ENCODE measurements at places on chromosomes 2 and 18.

GRCh38 chr18:12518832-12519531, 111.3 kb downstream of the PRELID3A start:
- DNase-seq = no peak

DNA sequence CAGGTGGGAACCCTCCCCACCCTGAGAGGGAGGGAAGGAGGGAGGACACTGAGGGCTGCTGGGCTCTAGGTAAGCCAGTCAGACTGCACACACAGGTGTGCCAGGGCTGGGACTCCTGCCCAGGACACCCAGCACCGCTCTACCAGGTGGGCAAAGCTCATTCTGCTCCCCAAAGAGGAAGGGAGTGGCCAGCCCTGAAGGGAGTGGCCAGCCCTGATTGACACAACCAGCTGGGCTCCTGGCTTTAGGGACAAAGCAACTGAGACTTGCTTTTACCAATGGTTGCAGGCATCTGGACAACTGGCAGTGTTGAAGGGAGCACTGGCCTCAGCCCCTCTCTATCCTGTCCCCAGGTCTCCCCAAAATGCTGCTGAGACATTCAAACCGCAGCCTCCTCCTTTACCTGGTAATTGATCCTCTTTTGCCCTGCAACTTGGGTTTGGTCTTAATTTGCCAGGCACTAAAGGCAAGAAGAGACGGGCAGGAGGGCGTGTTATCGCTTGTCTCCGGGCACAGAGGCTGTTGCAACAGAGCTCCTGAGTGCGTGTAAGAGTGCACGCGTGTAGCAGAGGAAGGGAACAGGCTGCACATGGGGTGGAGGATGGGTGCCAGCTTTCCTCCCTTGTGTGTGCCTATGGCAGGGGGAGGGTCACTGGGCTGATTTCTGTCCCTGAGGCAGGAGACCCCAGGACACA, 14.5 kb upstream of the FOSL2 start:
- DNase-seq = no peak

GRCh38 chr2:46458763-46459500, 20.4 kb upstream of the TMEM247 start:
- no peak for DNase-seq

GRCh38 chr2:5690286-5690685, 1.9 kb upstream of the SOX11 start:
- no peak for DNase-seq

- no peak for DNase-seq
Observed at GRCh38 chr2:237636578-237636977, 9.2 kb downstream of the LRRFIP1 start.

DNA sequence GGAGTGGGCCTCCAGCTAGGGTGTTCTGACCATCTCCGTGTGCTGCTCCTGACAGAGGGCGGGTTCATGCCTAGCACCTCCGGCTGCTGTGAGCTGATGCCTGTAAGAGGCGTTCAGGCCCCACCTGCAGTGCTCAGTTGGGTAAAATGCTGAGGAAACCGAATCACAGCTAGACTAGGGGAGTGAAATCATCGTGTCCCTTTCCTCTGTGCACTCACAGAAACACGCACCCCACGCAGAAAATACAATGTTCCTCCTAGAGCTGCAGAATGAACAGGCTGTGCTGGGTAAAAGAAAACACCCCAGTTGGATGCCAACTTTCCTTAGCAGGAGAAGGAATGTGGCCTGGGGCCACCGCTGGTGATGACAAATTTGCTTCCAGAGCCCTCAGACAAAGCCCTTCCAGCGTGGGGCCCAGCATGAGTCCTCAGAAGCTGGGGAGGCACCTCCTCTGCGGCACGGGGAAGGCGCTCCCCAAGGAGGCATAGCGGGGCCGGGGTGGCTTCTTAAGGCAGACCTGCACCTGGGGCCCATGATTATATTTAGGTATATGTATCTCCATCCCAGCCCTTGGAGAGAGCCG, 16.3 kb upstream of the ARHGEF4 start:
- DNase-seq = no peak

GRCh38 chr18:5673616-5674015, 129.8 kb upstream of the EPB41L3 start:
- no peak for DNase-seq

- DNase-seq = no peak
Observed at GRCh38 chr2:237348281-237348865, 65.6 kb downstream of the COL6A3 start.

DNA sequence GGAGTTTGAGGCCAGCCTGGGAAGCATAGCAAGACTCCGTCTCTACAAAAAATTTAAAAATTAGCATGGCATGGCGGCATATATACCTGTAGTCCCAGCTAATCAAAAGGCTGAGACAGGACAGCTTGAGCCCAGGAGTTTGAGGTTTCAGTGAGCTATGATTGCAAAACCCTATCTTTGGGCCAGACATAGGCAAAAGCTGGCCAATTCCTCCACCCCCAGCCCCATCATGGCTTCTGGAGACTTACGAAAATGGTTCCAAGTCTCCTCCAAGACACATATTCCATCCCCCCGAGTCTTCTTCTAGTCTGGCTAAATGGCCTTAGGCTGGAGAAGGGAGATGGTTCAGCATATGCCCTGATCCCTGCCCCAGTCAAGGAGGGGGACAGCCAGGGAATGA, 172.8 kb upstream of the HAAO start:
- DNase-seq = no peak

GRCh38 chr2:1173528-1173927, 222.9 kb downstream of the SNTG2 start:
- DNase-seq = no peak

GRCh38 chr18:45806226-45806625, 19.2 kb upstream of the SIGLEC15 start:
- no peak for DNase-seq

- DNase-seq = no peak
Observed at GRCh38 chr18:6058941-6059340, 163.6 kb upstream of the TMEM200C start.

- no peak for DNase-seq
Observed at GRCh38 chr18:29041976-29042375, 865.0 kb upstream of the CDH2 start.

- DNase-seq = no peak
Observed at GRCh38 chr2:96568094-96568493, 31.5 kb downstream of the ARID5A start.

DNA sequence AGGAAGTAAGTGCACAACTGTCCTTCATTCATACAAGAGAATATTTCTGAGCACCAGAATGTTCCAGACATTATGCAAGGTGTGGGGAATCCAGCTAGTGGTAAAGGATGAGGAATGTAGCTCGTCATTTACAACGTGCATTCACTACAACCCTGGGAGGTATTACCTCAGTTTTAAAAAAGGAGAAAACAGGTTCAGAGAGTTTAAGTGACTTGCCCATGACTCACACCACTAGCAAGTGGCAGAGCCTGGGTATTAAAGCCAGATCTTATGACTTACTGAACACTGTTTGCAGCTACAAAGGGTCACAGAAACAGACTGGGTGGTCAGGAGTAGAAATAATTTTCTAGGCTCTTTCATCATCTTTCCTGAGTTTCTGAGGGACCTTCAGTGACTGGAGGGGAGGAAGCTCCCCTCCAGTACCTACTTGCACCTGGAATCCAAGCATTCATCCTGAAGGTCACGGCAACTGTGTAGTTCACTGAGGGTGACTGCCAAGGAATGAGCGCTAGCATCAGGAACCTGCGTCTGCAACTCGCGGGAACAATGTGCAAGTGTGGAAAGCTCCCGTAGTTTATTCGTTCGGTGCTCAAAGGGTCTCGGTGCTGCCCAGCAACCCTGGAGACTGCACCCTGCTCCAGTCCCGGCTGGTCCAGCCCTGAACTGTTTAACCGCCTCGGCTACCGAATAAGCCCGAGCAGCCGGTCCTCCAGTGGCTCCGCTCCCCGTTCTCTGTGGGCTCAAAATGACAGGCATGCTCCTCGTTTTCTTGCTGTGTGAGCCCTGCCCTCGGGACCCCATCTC, 647 bp downstream of the CCDC121 start:
- DNase-seq = peak; percentile 31

DNA sequence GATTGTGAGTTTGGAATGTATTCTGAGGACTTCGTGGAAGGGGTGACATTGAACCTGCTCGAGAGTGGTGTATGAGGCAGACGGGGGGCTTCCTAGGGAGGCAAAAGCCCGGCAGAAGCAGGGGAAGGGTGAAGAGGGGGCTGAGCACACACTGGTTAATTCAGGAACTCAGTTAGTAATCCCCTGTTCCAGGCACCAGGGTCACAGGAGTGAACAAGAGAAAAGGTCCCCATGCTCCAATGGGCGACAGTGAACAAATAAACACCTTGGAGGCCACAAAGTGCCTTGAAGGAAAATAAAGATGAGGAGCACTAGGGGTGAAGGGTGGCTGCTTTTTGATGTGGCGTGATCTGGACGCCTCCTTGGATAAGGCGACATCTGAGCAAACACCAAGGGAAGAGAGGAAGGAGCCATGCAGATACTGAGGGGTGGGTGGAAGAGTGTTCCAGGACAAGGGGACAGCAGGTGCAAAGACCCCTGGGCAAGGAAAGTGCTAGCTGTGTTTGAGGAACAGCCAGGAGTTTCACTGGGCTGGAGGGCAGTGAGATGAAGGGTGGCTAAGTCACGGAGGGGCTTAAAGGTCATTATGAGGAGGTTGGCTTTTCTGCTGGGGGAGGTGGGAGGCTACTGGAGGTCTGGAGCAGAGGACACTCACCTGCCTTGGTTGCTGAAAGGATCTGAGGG, 26.7 kb upstream of the ASB18 start:
- no peak for DNase-seq

GRCh38 chr2:129803032-129803431, 176.4 kb upstream of the RAB6C start:
- DNase-seq = no peak

GRCh38 chr2:147177071-147177857, 667.6 kb upstream of the ACVR2A start:
- peak; percentile 12 for DNase-seq

DNA sequence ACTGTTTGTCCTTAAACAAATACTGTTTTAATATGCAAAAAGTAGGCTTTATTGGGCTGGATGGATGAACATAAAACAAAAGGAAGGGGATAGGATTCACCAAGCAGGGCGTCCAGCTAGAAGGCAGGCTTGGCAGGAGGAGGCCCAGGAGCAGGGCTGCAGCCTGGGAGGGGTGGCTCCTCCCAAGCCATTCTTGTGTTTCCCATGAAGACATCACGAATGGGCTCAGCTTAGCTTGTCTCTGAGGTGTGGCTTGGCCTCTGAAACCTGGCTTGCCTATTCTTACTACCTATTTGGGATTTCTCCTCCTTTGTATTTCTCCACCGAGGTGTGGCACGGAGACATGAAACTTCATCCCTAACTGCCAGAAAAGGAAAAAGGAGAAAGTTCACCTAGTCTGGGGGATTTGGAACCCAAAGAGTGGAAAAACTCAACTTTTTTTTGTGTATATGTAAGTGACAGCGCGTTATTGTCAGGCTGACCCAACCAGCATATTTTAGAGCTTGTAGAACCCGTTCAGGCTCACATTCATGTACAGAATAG, 481.9 kb upstream of the SPRED2 start:
- no peak for DNase-seq

GRCh38 chr2:184154438-184154837, 443.9 kb upstream of the ZNF804A start:
- no peak for DNase-seq

DNA sequence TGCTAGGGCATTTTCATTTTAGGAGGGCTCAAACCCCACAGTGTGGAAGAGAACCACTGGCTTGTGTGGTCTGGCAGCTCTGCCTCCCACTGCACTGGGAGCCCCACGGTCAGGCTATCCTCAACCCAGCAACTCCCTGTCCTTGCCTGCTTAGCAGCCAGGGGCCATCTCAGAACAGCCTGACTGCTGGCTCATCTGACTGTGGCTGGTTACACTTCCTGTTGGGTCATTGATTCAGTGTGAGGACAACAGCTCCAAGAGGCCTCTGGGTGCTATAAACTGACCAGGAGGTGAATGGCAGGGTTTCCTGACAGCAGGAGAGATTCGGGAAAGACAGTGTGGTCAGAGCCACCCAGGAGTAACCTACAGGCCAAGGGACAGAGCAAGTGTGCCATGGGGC, 40.1 kb downstream of the AMER3 start:
- no peak for DNase-seq

- DNase-seq = no peak
Observed at GRCh38 chr2:65867446-65867845, 435.0 kb upstream of the SPRED2 start.

DNA sequence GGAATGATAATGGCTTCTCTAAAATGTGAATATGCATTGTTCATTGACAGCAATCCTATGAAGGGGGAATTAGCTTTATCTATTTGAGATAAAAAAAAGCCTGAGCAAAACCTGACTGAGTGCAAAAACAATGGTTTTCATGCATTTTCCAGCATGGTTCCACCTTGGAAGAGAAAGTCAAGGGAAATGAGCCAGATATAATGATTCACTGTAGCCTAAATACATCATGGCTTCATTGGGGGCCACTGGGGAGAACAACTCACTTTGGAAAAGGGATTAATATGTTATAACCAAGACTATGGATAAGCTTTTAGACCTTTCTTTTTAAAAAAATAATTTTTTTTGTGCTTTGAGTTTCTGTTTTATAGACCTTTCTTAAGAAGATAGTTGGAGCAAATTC, 679.7 kb downstream of the NYAP2 start:
- DNase-seq = no peak

DNA sequence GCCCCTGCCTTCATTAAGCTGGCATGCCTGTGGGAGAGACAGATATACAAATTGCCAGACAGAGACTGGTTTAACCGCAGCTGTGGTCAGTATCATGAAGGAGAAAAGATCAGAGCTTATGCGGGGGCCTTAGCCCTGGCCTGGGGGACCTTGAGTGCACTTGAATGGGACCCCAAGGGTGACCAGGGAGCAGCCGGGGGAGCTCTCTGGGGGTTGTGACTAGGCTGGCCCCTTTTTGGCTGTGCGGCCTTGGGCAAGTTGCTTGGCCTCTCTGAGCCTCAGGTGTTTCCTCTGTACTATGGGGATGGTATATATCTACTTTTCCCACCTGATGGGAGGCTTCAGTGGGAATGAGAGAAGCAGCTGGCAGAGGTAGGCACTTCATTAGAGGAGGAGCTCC, 35.7 kb downstream of the INHBB start:
- no peak for DNase-seq

- no peak for DNase-seq
Observed at GRCh38 chr2:204550751-204551511, 5.7 kb downstream of the PARD3B start.

DNA sequence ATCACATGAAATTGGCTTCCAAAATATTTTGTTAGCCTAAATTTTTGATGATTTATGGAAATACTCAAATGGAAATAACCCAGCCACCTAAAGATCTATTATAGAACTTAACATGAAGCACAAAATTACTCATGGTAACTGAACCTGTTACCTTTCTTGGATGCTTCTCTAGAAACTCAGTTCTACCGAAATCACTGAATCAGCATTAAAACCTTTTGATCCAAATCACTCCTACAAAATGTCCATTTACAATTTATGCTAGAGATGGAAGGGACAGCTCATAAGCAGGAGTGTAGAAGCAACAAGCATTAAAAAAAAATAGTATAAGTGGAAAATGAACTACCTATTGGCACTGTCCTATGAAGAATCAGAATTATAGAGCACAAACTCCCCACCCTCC, 2.1 kb downstream of the PRPF40A start:
- DNase-seq = no peak

GRCh38 chr2:86238354-86238753, 39.1 kb downstream of the MRPL35 start:
- peak; percentile 53 for DNase-seq

GRCh38 chr2:147607379-147607778, 237.4 kb upstream of the ACVR2A start:
- DNase-seq = no peak

GRCh38 chr18:54717673-54718407, 110.4 kb upstream of the RAB27B start:
- peak; percentile 84 for DNase-seq

All from activated CD4-positive, alpha-beta T cell treated with anti-CD3 and anti-CD28 coated beads, Interleukin-2, Interleukin-4, amounts not matched to agents 100 ng/mL and 50 ng/mL, durations not matched to agents 16 hours and 8 hours (primary cell).